Activated CD4-positive, alpha-beta T cell treated with anti-CD3 and anti-CD28 coated beads for 48 hours (primary cell): ENCODE measurements at places on chromosomes 7 and 10.

DNA sequence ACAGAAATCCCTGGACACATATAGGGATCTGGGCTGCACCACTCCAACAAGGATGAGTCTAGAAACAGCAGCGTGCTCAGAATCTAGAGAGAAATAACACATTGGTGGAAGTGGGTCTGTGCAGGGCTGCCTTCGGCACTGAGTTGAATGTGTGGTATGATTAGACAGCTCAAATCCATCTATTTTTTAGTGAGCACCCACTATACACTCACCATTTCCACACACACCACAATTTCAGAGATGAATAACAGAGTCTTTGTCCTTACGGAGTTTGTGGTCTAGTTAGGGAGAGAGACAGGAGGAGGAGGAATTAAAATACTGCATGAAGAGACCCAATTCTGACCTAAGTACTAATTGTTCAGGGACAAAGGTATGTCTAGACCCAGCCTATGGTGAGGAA is 44.2 kb downstream of the JAZF1 start:
- DNase-seq, result peak; percentile 27

DNA sequence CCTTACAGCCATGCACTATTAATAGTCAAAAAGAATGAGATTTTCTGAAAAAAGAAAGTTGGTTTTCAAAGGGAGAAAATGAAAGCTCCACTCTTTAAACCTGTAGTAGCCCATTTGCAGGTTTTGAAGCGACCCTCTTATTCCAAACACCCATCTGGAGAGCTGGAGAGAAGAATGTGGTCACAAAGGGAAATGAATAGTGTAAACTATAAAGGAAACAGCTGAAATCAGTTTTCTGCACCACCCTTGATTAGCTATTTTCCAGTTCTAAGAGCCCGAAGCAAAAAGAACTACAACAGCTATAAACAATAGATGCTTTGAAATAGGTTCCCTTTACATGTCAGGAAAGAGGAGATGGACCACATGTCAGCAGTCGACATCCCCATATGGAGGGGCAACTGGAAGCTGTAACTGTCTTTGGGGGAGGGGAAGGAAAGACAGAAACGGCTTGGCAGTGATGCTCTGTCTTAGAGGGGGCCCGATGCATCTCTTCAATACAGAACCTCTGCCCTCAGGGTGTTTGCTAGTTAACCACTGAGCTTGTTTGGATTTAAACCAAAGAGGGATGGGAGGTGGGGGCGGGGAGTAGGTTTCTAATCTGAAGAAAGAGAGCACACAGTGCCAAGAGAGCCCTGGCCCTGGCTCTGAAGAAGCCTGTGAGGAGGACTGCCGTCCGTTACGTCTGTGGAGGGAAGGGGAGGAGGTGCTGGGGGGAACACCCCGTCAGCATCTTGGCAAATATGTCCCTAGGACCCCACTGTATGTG is 55.3 kb downstream of the CPVL start:
- no peak for DNase-seq

DNA sequence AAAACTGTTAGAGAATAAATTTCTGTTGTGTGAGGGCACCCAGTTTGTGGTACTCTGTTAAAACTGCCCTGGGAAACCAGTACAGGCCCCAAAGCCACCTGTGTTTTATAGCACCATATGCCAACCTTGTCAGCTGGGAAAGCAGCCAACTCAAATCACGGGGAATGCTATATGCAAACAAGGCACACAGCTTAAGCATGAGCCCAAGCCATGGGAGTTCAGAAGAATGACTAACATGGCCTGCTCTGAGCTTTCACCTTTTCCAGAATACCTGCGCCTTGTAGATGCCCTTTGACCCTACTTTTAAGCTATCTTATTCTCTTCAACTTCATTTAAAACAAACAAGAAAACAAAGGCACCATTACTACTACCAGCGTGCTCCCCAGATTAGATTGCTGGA is 5.5 kb upstream of the SLC25A13 start:
- DNase-seq, result no peak

DNA sequence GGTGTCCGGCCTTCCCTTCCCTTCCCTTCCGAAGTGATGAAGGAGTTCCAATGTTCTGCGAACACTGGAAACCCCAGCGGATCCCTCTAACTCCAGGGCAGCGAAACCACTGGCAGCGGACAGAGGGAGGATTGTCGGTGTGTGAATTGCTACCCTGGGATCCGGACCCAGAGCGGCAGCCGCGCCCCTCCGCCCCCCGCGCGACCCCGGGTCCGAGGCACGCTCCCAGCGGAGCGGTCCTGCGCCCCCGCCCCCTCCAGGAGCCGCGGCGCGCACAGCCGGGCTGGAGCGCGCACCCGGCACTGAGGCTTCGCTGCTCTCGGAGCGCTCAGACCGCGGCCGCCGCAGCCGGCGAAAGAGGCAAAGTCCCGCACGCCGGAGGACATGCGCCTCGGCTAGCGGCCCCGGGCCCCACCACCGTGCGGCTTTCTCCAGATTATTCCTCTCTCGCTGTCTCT is at the start of gene PTPRZ1:
PTPRZ1 (plus strand) TSS at position 331 of the 458 bp plus-strand sequence. CDS start 339 bp downstream, outside the sequence.
- DNase-seq, result peak; percentile 2

DNA sequence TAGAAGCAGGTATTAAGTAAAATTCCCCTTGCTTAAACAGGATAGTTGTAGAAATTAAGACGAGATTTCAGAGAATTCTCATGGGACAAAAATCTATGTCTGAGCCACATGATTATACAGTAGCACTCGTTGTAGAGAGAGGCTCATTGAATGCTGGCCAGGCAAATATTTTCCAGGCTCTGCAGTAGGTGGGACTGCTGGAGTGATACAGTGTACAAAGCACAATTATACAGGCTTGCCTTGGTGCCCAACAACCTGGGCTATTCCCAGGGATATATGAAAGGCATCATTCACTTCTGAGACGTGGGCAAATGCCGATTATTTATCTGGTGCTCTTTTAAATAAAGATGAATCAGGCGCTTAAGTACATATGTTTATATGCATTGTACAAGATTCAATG is 380.6 kb downstream of the PHTF2 start:
- no peak for DNase-seq

DNA sequence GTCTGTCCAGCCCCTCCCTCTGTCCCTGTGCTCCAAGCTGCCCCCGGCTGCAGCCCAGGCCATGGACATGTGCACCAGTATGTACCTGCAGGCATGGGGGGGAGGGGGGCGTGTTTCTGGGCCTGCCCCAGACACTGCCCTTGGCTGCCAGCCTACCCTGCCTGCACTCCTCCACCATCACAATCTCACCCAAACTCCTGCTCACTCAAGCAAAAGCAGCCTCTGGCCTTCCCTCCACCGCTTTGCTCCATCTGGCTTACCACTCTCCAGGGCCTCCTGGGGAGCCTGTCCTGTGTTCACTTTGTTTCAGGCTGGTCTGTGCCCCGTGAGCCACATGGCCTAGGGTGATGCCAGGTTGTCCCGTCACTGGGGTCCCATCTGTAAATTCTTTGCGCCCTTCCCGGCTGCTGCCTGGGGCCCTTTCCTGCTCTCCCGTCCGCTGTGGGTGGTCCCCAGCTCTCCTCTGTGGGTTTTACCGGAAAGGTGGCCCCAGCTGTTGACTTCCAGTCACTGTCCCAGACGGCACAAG is 33.3 kb upstream of the PPIF start:
- DNase-seq, result no peak

GRCh38 chr10:32005050-32005449 is 51.2 kb downstream of the KIF5B start:
- peak; percentile 22 for DNase-seq
